ENCODE measurements at places on chromosomes 5 and 9.

DNA sequence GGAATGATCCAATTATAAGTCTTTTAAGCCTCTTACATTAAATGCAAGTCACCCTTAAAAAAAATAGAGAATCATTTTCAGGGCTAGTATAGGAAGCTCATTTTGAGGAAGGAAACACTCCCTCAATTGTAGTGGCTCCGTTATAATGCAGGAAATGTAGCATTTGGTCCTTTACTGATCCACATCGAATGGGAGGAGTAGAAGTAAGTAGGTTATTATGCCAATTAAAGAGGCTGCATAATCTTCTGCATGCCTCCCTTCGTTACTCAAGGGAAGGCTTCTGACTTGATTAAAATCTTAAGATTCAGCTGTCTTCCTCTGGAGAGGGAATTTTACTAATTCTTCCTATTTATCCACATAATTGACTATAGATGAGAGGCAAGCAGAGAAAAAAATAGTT is 579.2 kb upstream of the COX7C start:
- DNase-seq = no peak

DNA sequence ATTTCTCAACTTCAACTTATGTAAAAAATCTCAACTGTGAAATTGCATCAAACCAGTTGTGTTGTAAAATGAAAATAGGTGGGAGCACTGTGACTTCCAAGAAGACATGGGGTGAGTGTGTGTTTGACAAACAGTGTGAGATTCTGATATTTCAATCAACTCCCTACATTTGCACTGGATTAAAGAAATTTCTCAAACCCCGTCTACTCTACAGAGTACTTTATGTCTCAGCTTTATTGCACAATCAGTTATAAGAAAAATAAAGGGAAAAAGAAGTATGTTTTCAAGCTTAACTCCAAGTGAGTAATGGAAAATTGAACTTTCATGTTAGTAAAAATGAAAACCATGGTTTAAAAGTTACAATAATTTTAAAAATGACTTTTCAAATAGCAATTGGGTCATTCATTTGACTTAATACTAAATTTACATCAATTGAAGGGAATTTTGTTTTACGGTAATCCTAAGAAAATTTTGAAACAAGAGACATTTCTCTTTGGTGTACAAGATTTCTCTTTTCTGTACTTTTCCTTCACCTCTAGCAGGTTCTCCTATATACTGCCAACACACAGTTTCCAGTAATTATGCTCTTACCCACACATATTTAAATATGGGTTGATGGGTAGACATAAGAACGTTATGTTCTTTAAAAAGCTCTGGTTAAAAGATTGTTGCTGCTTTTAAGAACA is 80.3 kb downstream of the CDO1 start:
- DNase-seq = no peak

DNA sequence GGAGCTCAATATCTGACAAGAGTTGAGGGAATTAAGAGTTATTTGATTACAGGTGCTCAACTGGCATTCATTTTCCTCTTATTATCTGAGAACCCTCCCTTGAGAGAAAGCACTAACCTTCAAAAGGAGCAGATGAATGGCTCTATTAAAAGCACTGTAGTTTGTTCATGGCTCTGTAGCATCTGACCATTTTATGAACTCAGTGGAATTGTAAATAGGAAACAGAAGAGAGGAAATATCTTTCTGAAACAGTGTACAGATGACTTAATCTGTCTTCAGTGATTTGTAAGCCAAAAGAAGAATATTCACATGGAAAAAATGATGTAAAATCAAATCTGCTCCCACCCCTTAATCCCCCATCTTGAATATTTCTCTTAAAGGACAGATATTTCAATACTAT is 810.4 kb upstream of the GRAMD2B start:
- no peak for DNase-seq

GRCh38 chr9:77981907-77982306 is 49.7 kb downstream of the GNAQ start:
- DNase-seq = no peak

DNA sequence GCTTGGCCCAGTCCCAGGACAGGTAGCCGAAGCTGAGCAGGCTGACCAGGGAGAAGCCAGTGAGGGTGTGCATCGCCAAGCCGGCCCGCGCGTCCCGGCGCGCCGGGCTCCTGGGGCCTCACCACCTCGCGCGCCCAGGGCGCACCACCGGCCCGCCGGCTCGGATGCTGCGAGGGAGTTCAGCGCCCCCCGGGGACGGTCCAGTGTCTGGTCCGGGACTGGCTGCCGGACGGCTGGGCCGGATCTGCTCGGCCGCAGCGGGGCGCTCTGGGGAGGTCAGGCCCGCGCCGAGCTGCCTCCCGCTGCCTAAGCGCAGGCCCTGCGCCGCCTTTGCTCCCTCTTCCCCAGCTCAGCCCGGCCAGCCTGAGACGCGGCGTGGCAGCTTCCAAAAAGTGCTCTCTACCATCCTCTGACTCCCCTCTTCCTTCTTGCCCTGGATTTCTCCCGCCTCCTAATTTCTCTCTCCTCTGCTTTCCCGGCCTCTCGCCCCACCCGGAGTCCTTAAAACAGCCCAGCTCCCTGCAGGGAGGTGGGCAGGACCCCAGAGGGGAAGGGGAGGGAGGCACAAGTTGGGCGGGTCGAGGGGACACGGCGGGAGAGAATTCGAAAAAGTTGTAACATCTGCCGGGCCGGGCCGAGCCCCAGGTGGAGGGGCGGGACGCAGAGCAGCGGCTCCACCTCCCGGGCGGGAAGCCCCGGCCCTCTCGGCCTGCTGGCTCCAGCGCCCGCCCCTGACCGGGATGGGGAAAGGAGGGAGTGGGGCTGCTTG is at the start of gene ARSI:
TSS of gene ARSI (minus strand) at position 605 of the 769 bp plus-strand sequence. CDS start at position 73, 532 bp downstream.
- DNase-seq = no peak

- DNase-seq = peak; percentile 54
These were observed 1.2 kb downstream of the VCAN start for GRCh38 chr5:83472508-83473345.

Measured in GM10248 (cell line).